ENCODE measurements at places on chromosomes 7 and 10.

- DNase-seq = no peak
These were observed 137.2 kb downstream of the PHTF2 start for GRCh38 chr7:77935652-77936348.

DNA sequence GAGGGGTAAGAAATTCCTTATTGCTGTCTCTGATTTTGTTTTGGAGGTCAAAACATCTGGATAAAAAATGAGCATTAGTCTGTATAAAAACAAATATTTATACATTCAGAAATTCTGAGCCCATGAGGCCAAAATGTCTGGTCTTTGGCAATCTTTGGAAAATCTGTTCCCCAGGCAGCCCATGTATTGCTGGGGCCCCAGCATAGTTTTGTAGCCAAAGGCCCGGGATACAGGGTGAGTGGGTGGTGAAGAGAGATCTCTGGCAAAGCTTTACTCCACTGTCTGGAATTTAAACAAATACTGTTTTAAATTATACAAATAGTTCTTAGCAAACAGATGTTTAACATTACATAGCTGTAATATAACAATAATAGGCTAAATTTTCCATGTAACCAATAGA is 134.7 kb upstream of the GALNT17 start:
- no peak for DNase-seq

DNA sequence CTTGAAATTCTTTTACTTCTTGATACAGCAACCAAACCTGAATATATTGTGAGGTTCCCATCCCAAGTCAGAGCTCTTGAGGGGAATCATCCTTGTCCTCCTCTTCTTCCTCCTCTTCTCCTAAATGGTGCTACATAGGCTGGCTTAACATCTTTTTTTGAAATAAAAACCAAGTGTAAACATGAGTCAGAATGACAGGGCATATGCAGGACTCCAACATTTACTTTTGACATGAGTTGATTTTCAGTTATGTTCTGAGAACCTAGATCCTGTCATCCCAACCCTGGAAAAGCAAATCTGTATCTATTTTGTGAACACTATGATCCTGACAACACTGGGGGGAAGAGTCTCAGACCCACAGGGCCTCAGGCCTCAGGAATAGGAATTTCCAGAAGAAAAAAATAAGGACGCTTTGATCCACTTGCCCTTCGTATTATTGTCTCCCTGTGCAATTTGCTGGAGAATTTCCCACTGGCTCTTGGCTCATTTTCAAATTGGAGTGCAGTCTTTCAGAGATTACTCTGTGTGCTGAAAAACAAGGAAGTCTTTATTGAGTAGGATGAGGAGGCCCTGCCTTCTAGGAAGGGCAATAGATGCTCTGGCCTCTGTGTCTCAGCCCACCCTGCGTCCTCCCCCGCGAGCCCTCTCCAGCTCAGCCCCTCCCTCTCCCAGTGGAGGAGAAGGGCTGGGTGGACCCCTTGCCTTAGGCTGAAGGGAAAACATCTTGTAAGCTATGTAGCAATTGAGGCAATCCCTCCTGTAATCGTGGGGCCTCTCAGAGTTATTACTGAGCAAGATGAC is 121.6 kb downstream of the CREB5 start:
- no peak for DNase-seq

DNA sequence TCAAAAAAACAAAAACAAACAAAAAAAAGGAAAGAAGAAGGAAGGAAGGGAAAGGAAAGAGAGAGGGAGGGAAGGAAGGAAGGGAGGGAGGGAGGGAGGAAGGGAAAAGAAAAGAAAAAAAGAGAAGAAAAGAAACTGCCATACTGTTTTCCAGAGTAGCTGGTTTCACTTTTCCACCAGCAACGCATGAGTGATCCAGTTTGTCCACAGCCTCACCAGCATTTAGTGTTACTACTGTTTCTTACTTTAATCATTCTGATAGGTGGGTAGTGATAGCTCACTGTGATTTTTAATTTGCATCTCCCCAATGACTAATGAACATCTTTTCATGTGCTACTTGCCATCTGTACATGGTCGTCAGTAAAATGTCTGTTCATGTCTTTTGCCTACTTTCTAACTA is 9.6 kb downstream of the GSTK1 start:
- no peak for DNase-seq

DNA sequence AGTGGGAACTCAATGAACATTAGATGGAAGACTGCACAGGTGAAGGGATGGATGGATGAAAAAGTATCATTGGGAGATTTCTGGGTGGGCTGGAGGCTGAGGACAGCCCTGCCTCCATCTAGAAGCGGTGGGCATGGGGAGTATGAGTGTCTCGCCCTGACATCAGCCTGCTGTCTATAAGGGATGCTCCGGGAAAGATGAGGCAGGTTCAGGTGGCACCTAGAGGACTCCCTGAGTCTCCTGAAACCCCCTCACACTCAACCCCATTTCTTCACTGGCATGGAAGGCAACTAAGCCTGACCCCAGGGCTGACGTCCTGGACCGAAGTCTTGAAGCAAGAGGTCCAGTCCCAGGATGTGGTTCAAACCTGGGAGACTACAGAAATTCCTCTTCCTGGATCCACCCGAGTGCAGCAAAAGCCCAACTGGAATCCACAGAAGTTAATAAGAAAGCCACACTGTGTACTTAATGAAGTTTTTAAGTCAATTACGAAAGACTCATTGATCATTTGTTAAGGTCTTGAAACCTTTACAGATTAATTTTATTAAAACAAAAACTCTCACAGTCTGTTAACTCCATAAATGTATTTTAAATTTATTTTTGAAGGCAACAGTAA is 238.8 kb downstream of the EMX2 start:
- no peak for DNase-seq

DNA sequence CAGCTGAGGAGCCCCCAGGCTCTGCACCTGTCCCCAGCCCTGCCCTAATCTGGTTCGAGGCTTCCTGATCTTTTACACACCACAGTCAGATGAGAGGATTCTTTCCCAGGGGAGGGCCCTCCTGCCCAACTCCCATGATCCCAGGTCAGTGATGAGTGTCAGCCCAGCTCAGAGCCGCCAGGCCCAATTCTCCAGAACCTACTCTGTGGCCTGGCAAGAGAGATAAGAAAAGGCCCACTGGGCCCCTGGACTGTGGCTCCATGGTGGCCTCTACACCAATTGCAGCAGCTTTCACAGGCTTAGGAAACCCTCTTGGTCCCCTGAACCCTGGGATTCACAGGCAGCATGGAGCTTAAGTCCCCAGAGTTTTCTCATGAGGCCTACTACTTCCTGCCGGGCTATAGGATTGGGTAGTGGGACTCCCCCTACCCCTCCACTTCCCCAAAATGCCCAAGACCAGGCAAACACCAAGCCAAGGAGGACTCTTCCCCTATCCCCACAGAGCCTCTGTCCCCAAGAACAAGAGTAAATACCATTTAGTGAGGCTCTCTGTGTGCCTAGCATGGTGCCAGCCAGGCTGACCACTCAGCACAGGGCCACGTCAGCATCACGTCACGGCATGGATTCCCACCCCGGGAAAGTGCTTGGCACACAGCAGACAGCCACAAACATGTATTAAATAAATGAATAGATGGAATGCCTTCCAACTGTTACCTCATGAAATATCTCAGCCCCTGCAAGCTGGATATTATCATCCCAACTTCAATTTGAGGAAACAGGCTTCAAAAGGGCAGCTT is 100.0 kb downstream of the GRID1 start:
- DNase-seq = no peak

DNA sequence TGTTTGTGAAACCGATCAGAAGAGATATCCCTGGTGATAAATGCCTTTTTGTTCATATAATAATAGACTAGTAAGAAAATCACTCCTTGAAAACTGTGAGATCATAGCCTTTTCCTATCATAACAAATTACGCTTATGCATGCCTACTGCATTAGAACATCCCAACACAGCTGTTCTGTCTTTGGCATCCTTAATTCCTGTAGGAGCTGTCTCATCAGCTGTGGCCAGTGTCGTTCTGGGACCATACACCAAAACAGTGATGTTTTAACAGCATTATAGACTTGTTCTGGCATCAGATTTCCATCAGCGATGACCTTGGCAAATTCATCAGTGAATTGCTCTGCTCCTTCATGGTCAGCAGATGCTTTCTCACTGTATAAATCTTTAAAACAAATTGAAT is 423.6 kb upstream of the LRGUK start:
- DNase-seq = no peak

DNA sequence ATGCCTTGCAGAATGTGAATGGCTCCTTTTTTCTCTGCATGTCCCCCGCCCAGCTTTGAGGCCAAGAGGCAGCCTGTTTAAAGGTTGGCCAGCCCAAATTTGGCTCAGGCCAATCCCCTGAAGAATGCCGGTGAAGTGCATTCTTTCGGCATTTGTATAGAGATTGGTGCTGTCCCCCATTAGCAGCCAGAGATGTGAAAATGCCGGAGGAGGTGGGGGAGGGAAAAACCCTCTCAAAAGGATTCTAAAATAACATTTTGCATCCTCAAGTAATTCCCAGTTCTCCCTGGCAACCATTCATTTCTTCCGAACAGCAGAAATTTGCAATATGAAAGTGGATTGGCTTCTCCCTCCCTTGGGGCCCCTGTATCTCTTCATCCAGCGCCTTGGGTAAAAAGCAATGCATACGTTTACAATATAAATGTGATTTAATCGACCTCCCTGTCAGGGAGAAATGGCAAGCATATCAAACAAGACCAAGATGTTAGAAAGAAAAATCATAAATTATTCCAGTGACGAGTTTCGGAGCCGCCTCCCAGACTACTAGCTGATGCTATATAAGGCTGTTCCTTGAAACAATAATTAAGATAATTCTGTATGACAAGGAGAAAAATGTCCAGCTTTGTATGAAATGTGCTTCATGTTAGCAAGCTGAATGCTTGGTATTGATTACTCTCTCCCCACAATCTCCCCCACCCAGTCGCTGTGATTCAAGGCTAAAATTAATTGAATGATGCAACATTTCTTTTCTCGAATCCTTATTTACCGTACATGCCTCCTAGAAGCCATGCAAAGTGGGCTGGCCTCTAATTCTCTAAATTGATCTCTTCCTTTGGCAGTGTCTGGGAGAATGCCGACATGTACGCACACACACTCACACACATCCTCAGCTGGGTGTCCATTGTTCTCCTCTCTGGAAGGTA is 323.7 kb downstream of the RPS24 start:
- DNase-seq = no peak

DNA sequence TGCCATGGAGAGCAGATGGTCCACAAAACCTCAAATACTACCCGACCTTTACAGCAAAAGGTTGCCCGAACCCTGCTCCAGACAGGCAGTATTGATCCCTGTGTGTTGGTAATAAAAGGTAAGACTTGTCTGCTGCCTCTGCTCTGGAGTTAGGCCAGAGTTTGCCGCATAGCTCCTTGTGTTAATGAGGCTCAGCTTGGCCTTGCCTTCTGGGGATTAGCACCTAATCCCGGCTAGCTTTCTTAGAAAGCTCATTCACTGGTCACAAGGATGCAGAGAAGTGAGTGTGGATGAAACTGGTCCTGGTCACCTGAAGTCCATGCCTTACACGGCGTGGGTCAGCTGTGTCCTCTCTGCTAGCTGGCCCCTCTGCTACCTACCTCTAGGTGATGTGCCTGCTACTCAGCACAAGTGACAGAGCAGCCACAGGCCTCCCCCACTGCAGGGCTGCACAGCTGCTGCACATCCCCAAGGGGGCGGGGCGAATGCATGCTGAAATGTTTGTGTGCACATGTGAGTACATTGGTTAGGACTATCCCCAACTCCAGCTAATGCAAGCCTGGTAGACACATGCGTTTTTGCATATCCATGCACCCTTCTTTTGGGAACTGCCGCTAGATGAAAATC is 31.7 kb upstream of the SYPL1 start:
- DNase-seq = no peak

DNA sequence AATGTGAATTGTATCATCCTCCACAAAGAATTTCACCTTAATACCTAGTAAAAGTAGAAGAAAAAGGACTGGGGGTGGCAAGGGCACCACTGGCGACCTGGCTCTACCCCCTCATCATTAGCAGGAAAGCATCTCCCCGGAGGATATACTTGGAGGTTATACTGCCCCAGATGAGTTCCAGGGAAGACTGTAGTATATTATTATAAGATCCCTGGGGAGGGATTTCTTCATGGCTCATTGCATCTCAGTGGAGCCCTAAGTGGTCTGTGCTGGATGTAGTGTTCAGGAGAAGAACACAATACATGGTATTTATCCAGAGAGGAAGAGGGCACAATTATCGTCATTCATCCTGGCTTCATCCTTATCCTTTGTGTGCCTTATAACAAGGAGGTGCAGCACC is 14.2 kb upstream of the DYNC1I1 start:
- DNase-seq = no peak

DNA sequence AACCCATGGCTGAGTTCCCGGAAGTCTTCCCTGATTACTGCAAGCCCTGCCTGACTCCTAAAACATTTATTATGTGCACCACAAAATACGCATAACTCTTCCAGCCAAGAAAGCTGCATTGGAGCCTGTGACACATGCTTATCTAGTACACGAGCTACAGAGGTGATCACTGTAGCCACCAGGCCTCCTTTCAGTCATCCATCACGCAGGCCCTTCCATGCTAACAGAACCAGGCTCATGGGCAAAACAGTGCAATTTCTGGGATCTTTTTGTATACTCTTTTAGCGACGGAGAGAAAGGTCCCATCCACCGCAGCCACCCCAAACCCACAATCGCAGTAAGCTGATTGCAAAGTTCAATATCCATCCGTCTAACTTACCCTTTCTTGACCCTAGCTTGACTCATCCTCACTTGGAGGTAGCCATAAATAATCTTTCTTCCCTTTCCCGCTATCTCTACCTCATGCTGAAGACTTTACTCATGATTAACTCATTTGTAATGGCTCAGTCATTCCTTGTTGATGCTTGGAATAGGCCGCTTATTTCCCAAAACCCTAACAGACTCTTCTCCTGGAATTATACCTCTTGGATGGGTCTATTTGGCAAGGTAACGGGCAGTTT is 1203.5 kb downstream of the TYW1 start:
- DNase-seq = no peak

DNA sequence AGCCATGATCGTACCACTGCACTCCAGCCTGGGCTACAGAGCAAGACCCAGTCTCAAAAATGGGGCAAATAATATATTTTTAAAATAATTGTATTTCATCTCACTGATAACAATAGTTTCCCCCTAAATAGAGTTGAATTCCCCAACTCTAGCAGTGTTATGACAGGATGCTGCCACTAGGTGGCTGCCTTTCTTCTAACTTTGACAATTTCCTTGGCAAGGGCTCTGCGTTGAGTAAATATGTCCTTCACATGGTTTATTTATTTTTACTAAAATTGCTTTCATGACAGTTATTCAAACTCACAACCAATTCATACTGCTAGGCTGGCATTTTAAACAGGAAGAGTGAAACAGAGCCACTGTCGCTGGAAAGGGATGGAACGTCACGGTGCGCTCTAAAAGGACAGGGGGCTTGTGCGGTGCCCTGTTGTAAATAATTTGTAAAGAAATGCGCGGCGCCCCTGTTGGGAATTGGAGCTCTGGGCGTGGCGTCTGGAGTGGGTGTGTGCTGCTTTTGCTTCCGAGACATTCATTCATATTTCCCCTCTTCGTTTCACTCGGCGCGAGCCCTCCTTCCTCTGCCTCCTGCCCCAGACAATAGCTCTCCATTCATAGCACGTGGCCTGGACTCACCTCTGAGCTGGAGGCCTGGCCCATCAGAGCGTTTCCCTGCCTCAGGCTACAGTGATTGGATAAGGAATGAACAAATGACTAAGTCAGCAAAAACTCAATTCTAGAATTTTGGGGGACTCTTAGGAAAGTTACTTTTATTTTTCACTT is 20.5 kb upstream of the PITRM1 start:
- DNase-seq = peak; percentile 73

All from stimulated activated effector memory CD8-positive, alpha-beta T cell treated with anti-CD3 and anti-CD28 coated beads, Interleukin-12 subunit alpha, Interleukin-12 subunit beta, amount 100 ng/mL, for 72 hours (primary cell).